ENCODE measurements at places on chromosomes 4 and X.

- no peak for DNase-seq
These were observed 55.8 kb upstream of the GAB1 start for GRCh38 chr4:143280861-143281260.

DNA sequence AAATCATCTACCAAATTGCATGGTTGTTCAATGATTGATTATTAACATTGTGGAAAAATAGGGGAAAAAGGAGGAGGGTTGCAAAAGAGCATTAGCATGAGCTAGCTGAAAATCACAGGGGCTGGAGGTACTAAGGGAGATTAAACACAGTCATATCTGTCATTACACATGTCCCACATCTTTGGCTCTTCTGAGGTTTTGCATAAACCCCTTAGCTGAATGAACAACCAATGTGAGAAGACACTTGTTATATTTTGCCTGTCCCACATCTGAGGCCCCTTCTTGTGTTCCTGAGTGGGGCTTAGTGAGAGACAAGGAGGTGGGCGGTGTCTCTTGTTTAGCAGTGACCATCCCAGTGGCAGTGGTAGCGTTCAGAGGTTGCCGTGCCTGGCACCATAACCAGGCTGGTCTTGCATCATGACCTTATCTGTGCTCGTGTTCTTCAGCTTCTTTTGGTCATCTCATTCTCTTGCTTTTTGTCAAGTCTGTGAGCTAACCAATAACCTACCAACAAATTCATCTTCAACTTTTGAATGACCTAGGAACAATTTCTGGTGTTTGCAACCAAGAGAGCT, 95.6 kb downstream of the MID1IP1 start:
- DNase-seq, result no peak

- no peak for DNase-seq
These were observed 89.0 kb downstream of the TRAPPC11 start for GRCh38 chr4:183747931-183748670.

GRCh38 chr4:139562067-139562684, 6.2 kb upstream of the SETD7 start:
- no peak for DNase-seq

- DNase-seq, result no peak
These were observed 280.3 kb downstream of the SPRY1 start for GRCh38 chr4:123676890-123677229.

DNA sequence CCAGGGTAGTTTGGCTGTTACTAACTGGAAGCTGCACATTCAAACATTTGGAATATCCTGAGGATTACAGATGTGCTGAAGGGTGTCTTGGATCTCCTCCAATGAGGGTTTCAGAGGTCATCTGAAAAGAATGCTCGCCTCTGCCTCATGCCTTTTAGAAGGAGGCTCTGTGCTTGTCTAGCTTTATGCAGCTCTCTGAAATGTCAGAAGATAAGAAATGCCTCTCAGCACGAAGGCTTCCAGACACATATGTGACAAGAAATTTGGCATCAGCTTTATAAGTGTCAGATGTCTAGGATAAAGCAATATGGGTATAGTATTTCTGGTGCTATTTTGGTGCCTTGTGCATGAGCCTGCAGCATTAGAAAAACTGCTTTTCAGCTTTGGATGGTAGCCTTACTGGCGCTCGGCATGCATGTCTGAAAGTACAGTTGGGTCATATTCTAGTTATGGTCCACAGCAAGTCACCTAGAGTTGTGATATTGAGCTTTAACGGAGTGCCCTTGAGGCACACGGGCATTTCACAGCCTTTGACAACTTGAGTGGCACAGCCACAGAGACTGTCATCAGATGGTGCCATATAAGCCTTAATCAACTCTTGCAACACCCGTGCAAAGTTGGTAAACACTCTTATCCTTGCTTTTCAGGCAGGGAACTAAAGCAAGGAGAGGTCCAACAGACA, 70.8 kb upstream of the PGRMC2 start:
- DNase-seq, result no peak

DNA sequence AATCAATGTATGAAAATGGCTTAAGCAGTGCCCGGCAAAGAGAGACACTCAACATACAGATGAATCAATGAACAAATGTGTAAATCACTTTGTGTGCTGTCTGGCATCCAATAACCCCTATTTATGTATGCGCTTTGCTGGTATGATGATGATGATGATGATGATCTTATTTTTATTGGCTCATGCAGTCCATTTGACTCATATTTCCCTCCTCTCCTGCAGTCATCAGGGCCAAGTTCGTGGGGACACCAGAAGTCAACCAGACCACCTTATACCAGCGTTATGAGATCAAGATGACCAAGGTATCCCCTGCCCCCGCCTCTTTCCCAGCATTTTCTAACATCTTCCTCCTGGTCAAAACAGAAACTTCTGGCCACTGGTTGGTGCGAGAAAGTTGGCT, 2.5 kb downstream of the TIMP1 start:
- DNase-seq, result no peak

- no peak for DNase-seq
These were observed 20.4 kb upstream of the UBA6 start for GRCh38 chr4:67721315-67721769.

Measured in glutamatergic neuron (in vitro differentiated cells).